ENCODE measurements at places on chromosomes 2 and 18.

GRCh38 chr2:182207049-182207746, 219.6 kb downstream of the PDE1A start:
- no peak for DNase-seq

GRCh38 chr2:40394031-40394430, 57.9 kb downstream of the SLC8A1 start:
- DNase-seq, result no peak

DNA sequence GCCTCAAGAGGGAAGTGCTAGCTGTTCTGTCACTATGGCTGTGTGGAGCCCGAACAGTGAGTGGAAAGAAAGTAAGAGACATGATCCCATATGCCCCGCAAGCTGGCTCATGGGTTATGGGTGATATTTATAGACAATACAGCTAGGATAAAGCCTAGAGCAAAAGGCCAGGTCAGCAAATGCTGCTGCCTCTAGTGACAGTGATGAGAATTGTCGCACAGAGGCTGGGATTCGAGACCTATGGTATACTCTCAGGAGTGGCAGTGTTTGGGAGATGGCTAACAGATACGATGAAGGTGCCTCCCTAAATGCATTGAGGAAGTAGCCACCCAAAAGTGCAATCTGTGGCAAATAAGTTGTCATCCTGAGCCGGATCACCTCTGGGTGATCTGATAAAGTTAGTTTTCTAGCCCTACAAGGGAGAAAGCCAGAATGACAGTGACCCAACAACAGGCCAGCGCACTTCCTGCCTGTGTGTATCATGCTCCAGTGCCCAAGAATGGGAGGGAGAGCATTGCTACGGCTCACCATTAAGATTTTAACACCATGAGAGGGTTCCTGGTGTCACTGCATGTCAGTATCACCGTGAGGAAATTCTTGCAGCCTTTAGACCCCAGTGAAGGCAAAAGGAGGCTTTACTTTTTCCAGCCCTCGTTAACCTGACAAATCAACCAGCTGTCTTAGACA, 92.2 kb upstream of the TGFA start:
- DNase-seq, result no peak

- DNase-seq, result no peak
Measured at GRCh38 chr2:227148106-227148505, 15.9 kb downstream of the COL4A4 start.

GRCh38 chr18:31610286-31611205, 18.9 kb downstream of the TTR start:
- DNase-seq, result no peak

- DNase-seq, result no peak
Measured at GRCh38 chr2:96870626-96871255, 861 bp upstream of the SEMA4C start.

DNA sequence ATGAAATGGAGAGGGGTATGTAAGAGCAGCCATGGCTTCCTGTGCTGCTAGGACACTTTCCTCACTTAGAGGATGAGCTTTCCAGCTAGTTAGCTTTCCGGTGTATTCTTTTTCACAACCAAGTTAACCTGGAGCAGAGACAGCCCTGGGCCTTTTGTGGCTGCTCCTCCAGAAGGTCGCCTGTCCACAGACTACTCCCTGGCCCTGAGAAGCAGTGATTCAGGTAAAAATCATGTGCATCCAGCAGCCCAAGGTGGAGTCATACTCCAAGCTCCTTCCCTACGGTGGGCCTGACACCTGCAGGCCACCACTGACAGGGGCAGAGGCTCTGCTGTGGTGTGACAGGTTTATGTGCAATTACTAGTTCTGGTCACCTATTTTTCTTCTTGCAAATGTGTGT, 187.2 kb downstream of the ANKRD30B start:
- DNase-seq, result no peak

GRCh38 chr2:237432484-237433092, 18.6 kb upstream of the COL6A3 start:
- DNase-seq, result peak; percentile 48

GRCh38 chr2:187566266-187566665, 12.0 kb upstream of the TFPI start:
- no peak for DNase-seq

DNA sequence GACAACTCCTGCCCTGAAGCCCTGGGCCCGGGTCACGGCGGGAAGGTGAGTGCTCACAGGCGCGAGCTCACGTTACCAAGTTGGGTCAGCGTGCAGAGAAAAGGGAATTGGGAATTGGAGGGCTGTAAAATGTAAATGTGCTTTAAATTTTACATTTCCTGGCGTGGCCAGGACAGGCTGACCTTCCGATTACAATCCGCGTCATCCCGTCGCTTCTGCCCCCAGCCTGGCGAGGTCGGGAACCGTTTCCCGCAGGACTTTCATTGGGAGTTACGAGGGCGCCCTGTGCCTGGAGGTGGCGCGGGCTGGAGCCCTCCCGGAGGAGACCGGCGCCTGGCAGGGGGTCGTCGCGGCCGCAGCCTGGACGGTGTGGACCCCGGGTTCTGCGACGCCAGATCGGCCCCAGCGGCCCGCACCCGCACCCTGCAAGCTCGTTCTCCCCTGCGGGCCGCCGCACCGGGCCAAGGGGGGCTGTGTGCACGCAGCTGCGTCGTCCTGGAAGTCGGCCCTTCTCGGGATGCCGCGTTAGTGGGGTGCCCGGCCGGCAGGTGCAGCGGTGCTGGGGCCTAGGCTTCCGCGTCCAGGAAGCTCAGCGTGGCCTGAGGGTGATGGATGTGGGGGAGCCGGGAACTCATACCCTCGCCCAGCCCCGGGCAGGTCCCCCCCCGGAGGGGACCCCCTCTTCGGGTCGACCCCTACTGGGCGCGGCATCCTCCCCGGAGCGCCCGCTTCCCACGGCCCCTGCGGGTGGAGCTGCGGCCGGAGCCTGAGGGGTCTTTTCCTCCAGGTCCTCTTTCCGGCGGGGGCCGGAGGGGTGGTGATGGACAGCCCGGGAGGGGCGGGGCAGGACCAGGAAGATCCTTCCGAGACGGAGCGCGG, 63.9 kb downstream of the LRRFIP1 start:
- no peak for DNase-seq

GRCh38 chr2:106734165-106734564, 151.8 kb downstream of the ST6GAL2 start:
- DNase-seq, result no peak

DNA sequence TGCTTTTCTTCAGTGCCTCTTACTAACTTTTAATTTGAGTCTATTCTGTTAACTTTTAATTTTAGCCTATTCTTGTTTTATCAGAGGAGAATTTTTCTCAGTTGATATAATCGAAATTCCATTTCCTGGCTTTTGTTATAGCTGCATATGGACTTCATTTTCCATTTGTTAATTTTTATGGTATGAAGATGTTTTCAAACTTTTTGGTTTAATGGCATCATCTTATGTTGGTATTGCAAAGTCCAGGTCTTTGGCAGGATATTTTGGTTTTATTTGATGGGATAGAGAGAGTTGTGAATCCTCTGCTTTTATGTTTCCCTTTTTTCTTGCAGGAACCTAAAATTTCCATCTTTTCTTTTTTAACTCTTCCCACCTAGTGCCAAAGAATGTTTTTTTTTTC, 70.9 kb upstream of the RAPGEF4 start:
- no peak for DNase-seq

GRCh38 chr2:61396005-61396404, 74.9 kb downstream of the USP34 start:
- no peak for DNase-seq

- no peak for DNase-seq
Measured at GRCh38 chr2:223086370-223086981, 34.5 kb downstream of the KCNE4 start.

GRCh38 chr2:163345795-163346573, 389.8 kb downstream of the FIGN start:
- DNase-seq, result no peak

- no peak for DNase-seq
Measured at GRCh38 chr2:226661789-226662545, 137.7 kb downstream of the IRS1 start.

- no peak for DNase-seq
Measured at GRCh38 chr18:36620788-36621187, 208.0 kb downstream of the TPGS2 start.

DNA sequence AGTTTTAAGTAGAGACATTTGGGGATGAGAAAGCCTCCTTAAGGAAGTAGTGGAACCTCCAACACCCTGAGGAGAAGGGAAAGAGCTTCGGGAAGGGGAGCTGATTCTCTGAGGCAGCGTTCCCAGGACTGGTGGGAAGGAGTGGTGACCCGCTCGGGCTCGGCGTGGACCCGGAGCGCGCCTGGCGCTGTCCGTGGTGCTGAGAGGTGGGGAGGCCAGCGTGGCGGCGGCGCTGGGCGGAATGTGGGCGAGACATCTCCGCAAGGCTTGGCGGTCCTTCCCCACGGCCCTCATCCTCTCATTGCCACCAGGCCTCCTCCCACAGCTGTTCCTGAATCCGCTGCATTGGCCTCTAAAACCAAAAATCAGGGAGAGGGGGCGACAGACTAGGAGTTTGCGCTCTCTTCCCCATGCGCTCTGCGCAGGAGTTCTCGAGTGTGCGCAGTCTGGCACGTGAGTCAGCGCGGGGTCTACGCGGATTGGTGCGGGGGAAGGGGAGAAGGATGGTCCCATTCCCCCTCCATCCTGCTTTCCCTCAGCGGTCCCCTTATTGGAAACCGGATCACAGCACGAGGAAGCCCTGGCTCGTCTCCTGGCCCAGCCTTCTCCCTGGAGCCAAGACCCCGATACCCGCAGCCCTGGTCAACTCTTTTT, 857 bp downstream of the RESP18 start:
- DNase-seq, result no peak

- no peak for DNase-seq
Measured at GRCh38 chr2:150643114-150643725, 155.8 kb upstream of the RND3 start.

DNA sequence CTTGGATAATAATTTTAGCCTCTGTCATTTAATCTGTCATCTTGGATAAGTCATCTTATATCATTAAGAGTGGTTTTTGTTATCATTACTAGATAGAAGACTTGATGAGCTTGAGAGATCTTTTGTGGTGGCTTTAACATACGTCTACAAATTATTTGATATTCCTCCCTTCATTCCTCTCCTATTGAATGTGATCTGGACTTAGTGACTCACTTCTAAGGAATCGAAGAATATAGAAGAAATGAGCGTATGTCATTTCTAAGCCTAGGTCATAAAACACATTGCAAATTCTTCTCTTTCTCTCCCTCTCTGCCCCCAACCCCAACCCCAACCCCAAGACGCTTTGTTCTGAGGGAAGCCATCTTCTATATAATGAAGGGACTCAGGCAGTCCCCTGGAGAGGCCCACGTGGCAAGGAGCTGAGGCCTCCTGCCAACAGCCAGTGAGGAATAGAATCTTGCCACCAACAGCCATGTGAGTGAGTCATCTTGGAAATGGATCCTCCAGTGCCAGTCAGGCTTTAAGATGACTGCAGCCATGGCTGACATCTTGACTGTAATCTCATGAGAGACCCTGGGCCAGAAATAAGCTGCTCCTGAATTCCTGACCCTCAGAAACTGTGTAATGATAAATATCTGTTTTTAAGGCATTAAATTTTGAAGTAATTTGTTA, 221.6 kb upstream of the SP5 start:
- DNase-seq, result no peak

DNA sequence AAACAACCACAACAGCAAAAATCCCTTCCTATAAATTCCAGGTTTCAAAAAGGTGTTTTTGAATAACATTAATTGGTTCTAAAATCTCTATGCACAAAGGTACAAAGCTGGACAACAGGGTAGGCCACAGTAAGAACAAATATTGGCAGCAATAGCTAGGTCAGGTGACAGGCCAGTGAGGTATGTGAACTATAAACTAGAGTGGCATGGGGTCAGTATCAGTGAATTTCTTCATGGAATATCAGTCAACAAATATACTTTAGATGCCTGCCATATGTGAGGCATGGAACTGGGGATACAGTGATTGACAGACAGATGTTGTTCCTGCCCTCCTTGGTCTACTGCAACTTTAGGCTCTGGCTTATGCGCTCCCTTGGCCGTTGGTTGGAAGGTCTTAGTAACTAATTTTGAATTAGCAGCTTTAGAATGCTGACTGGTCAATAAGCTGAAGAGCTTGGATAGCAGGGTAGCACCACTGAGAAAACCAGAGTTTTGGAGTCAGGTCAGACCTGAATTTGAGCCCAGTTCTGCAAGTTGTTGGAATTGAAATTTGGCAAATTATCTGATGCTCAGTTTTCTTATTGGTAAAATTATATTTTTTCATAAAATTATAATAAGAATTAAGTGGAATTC, 2.3 kb upstream of the EPC2 start:
- no peak for DNase-seq

- no peak for DNase-seq
Measured at GRCh38 chr2:211181626-211182025, 625.2 kb downstream of the CPS1 start.

DNA sequence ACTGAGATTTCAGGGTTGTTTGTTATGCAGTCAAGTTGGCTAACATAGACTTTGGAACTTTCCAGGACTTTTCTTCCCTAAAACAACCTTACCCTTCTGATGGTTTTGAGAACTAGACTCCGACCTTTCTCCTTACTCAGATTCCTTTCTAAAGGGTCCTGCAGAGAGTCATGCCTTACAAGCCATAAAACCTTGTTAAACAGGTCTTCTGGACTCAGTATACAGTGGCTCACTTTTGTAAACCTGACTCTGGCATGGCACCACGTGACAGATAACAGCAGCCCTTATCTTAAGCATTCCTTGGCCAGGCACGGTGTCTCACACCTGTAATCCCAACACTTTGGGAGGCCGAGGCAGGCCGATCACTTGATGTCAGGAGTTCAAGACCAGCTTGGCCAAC, 253.2 kb upstream of the RAB6C start:
- no peak for DNase-seq

DNA sequence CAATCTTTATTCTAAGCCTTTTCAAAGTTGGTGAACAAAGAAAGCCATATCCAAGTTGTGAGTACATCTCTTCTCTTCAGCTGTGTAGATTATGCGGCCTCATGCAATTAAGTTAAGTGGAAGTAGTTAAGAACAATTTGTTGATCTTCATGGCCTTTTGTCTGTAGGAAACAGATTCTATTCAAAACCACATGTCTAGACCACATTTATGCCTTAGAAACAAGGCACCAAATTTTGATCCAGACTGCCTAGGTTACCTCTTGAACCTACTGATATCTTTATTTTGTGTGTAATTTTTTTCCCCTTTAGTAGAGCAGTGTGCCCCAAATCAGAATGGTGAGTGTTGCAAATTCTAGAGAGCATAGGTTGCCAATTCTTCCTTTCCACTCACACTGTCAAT, 101.6 kb upstream of the CERS6 start:
- no peak for DNase-seq

- DNase-seq, result no peak
Measured at GRCh38 chr18:2534906-2535305, 36.4 kb downstream of the METTL4 start.

GRCh38 chr2:27461118-27461517, 18.9 kb downstream of the KRTCAP3 start:
- DNase-seq, result no peak

GRCh38 chr2:170411660-170412059, 233.7 kb downstream of the MYO3B start:
- DNase-seq, result no peak

DNA sequence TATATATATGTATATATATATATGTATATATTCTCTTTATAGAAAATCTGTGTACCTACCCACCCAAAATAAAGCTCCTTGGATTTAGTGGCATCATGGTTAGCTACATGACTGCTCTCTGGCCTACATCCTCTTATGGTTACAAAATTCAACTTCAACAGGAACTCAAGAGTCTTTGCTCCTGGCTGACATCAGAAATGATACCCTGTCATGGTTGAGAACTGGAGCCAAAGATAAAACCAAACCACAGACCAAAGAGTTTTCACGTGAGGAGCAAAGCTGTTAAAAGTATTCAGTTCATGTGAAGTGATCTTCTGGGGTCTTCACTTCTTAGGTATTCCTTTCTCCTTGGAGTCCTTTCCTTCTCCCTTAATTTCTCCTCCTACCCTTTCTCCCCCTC, 476.3 kb downstream of the SOX11 start:
- no peak for DNase-seq

- DNase-seq, result no peak
Measured at GRCh38 chr2:120490091-120490798, 144.3 kb downstream of the INHBB start.
